ENCODE measurements at places on chromosomes 5 and 9.

DNA sequence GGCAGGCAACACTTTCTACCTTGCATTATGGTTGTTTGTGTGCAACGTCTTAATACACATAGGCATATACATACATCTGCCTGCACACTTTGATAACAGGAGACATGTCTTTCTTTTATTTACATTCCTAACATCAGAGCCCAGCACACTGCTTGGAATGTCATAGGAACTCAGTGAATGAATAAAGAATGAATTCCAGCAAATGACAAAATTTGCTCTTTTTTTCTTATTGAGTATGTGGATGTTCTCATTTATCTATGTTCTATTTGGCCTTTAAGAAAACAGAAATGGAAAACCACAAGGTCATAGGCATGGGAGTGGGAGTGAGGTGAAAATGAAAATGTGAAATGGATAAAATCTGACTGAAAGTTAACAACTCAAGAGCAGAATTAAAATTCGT is 36.3 kb upstream of the PALM2AKAP2 start:
- no peak for DNase-seq

- DNase-seq: no peak
Measured at GRCh38 chr5:142609142-142609541, 76.7 kb downstream of the FGF1 start.

- DNase-seq: no peak
Measured at GRCh38 chr5:115417076-115417475, 120.6 kb upstream of the CCDC112 start.

DNA sequence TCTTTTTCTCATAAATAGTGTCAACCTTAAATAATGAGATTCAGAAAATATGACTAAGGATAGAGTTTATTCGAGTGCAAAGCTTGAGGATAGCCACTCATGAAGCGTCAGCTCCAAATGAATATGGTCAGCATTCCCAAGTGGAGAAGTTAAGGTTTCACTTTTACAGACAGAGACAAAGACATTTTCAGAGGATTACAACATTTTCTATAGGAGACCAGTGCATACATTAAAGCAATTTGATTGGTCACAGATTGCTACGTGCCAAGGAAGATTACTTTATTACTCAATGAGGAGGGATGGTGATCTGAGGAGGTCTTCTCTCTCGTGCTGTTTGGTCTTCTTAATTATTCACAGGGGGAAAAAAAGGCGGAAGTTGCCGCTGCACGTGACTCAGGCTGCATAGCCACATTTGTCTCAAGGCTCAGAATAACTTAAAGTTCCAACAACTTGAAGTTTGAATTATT is 60.1 kb upstream of the SPATA31C2 start:
- no peak for DNase-seq

- DNase-seq: no peak
Measured at GRCh38 chr9:98908897-98909634, 34.6 kb upstream of the COL15A1 start.

DNA sequence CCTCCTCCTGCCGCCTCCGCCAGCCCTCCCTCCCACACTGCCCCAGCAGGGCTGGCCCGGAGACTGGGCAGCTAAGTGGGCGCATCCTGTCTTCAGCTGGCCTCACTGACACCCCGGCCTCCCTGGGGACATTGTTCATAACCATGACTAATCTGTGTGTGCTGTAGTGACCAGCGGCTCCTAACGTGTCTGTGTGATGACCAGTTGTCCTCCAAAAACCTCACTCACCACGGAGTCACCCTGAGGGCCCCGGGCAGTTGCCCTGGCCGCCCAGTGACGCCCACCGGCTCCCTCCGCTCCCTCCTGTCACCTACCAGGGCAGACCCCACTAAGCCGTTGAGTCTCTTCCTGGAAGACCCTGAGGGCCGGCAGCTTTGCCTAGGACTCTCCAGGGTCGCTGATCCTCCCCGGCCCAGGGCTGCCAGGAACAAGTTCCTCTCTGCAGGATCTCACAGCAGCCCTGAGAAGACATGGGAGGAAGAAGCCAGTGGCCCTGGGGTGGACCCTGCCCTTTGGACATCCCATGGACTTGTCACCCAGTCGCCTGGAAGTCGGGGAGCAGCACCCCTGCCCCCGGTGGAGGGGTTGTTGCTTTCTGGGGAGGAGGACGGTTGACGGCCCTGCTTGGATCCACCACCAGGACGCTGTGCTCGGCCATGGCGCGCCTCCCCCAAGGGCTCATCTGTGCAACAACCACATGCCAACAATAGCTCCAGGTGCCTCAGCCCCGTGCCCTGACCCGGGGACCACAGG is 110.2 kb upstream of the LMX1B start:
- DNase-seq: no peak

GRCh38 chr5:135830876-135831275 is 3.6 kb upstream of the SLC25A48 start:
- DNase-seq: no peak

GRCh38 chr5:158032246-158032645 is 173.3 kb upstream of the CLINT1 start:
- no peak for DNase-seq

DNA sequence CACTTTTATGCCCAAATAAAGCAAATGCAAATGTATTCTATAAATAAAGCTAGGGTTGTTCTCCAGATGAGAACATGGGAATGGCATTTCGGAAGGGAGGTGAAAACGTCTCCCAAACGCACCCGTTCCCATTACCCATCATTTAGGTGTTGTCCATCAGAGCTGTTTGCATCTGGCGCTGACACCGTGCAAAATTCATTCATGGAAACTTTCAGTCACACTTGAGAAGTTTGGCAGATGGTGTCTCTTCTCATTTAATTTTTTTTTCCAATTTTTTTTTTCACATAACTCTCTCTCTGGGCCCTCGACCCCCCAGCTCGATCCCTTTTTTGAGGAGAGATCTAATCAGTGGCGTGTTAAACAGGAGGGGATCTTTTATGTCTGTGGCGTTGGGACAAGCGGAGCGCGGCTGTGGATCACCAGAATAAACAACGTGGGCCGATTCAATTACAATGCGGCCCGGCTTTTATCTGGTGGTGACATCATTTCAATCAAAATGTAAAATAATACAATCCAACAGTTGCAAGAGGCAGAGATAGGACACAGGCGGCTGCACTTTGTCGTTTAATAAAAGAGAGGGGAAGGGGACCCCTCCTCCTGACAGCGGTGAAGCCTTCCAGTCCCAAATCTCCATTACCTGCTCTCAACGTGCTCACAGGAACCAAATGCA is 246.1 kb upstream of the IRX4 start:
- DNase-seq: no peak

GRCh38 chr9:5817862-5818261 is 15.1 kb downstream of the ERMP1 start:
- no peak for DNase-seq

DNA sequence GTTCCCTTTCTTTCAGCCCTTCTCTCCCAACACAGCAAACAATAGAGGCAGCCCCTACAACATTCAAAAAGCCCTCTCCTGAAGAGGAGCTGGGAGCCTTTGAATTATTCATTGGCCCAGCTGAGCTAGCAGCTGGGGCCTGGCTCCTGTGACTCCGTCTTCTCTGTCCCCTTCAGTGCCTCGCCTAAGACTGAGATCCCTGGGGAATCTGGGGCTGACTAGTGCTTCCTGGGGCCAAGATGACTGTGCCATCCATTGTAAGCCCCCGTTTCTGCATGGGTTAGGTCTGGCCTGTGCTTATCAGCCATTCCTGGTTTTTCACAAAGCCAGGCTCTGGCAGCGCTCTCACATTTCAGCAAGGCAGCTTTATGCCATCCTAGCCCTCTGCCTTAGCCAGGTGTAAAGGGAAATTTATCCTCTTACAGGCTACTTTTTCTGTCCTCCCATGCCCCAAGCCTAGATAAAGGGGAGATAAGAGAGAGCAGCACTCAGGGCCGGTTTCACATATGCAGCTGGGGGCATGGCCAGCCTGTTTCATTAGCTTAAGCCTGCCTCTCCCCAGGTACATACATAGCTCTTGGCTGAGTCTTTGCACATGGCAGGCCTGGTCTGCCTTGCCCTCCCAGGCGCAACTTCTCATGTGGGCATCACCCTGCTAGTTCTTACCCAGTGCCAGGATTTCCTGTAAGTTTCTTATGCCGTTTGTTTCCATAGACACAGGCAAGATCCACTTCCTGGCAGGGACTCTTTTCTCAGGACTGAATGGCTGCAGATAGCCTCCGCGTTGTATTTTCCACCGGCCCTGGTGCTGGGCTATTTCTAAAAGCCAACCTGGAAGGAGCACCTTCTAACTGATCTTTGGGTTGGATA is 15.8 kb downstream of the PTPA start:
- DNase-seq: no peak

GRCh38 chr9:33708441-33708840 is 86.9 kb upstream of the PRSS3 start:
- DNase-seq: no peak

- DNase-seq: no peak
Measured at GRCh38 chr5:146055432-146055831, 49.9 kb downstream of the PLAC8L1 start.

DNA sequence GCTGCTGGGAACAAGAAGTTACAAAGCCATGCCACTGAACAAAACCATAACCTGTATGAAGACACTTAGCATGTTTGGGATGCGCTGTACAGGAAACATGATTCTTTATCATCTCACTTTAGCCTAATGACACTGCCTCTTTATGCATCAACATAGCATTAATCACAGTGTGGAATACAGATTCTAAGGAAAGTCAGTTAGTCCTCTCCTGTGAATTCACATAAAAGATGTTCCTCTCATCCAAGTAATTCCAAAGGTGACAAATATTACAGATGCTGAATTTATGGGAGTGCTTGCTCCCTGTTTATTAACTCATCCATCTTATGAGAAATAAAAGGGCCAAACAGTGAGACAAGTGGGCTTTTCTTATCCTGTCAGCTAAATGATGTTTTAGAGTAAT is 1677.7 kb downstream of the EFNA5 start:
- no peak for DNase-seq

Measured in activated CD4-positive, CD25-positive, alpha-beta regulatory T cell treated with anti-CD3 and anti-CD28 coated beads, Interleukin-2, amount 50 U/mL, for 72 hours (primary cell).